ENCODE measurements at places on chromosomes 5 and 9.

DNA sequence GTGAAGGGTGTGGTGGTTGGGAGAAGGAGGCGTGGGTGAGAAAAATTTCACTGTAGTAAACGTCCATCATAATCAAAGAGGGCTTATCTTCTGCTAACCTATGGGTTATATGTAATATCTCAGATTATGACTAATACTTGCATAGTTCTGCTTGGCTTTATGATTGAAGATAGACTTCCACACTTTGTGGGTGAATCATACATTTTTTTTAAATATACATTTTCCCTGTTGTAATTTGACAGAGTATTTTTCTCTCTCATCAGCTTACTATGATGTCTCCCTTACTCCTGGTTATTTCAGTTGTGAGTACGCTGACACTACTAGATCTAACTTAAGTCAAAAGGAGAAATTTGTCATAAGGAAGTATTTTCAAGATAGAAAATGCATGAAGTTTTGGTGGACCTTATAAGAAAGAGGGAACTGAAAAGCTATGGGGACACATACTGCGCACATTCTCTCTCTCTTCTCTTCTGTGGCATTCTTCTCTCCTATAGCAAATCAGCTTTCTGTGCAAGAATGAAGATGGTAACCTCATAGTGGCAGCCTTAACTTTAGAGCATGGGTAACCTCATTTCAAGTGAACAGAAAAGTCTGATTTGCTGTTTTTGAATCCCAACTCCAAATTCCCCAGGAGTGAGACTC, 4.9 kb upstream of the JAK2 start:
- DNase-seq = peak; percentile 37

DNA sequence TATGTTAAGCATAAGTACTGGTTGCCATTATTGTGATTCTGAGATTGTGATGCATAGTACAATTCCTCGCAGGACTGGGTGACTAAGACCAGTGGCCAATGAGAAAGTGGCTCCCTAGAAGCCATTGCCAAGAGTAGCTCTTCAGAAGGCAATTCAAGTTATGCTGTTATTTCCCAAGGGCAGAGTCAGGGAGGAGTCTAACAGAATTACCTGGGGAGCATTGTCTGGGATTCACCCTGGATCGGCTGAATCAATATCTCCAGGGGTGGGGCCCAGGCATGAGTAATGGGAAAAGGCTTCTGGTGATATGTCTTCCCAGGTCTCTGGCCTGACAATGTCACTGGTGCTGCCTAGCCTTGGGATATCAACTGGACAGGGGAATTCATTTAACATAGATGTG, 10.9 kb upstream of the ARHGEF28 start:
- DNase-seq = no peak

DNA sequence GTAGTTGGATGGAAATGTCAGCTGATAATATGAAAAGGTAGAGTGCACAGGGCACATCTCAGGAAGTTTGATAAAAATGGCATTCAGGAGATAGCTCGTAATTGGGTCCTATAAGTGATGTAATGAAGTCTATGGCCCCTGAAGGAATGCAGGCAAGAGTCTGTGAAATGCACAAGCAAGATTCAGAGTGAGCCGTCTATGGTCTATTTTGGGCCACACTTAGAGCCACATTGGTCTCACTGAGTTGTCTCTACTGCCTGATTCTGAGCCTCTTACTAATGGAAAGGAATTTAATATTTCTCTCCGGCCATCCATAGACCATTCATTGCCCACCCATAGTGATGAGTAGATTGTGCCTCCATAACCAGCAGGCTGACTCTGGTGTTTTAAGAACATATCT, 111.3 kb upstream of the KCNN2 start:
- DNase-seq = no peak

DNA sequence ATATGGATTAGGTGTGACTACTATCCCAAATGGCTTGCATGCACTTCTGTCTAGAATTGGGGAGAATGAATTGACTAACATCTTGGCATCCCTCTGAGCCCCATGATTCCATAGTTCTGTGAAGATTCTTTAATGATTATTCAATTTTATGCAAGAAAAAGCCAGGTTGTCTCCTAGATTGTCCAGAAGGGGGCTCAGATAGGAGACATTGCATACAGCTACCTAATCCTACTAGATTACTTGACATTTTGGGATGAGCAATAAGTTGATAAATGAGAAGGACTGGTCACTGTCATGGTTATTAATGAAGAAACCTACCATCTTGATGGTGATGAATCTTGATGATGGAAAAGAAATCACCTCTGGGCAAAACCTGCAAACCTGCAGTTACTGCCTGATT, 117.0 kb downstream of the CARTPT start:
- no peak for DNase-seq

GRCh38 chr9:115234094-115234493, 116.1 kb upstream of the TNC start:
- no peak for DNase-seq

DNA sequence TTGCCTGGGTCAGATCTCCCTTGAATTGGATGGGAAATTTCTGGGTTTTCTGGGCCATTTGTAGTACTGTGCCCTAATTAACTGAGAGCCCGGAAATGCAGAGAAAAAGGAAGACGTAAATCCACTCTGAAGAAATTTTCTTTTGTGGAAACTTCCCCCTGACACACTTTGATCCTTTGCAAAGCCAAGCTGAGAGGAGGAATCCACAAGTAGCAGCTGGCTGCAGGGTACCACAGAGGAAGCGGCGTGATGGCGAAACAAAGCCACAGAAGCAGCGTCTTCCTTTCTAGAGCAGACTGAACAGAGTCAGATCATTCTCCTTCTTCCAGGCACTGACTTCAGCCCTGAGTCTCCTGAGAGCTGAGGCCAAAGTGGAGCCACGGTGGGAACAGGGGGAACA, 47.1 kb upstream of the ZNF354A start:
- peak; percentile 76 for DNase-seq

GRCh38 chr9:125549891-125550885, 156.8 kb downstream of the MAPKAP1 start:
- DNase-seq = no peak

GRCh38 chr5:172868924-172869591, 35.0 kb downstream of the ERGIC1 start:
- peak; percentile 73 for DNase-seq

- DNase-seq = no peak
Measured at GRCh38 chr5:138303372-138303771, 28.2 kb downstream of the CDC25C start.

- peak; percentile 54 for DNase-seq
Measured at GRCh38 chr9:4366591-4367330, 66.9 kb upstream of the GLIS3 start.

- no peak for DNase-seq
Measured at GRCh38 chr5:14328144-14328543, 185.0 kb downstream of the TRIO start.

- no peak for DNase-seq
Measured at GRCh38 chr5:82522897-82523296, 244.7 kb upstream of the RPS23 start.

DNA sequence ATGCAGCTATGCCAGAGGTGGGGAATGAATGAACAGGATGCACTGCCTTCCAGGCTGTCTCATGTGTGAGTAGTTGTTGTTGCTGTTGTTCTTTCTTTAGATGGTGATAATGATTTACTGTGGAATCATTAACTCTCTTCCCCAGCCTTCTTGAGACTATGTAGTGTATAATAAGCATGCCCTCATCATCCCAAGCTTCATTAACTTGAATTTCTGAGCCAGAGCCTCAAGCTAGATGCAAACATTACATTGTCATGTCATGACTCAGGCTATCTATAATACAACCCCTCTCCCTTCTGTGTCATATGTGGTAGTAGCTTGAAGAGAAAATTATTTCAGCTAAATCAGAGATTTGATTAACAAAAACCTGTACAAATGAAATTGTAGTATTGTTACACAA, 10.0 kb upstream of the ADAMTSL1 start:
- no peak for DNase-seq

GRCh38 chr5:62902126-62902525, 323.5 kb downstream of the LRRC70 start:
- DNase-seq = no peak

All from inflammatory macrophage treated with lipopolysaccharide for 1 hour (primary cell).